ENCODE measurements at places on chromosomes 6 and 20.

DNA sequence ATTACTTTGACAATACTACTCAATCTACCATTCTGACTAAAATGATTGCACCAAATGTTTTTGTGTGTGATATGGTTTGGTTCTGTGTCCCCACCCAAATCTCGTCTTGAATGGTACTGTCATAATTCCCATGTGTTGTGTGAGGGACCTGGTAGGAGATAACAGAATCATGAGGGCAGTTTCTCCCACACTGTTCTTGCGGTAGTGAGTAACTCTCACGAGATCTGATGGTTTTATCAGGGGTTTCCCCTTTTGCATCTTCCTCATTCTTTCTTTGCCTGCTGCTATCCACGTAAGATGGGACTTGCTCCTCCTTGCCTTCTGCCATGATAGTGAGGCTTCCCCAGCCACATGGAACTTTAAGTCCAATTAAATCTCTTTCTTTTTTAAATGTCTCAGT lies 20.8 kb downstream of the SYCP2 start:
- no peak for DNase-seq

- DNase-seq: no peak
Observed at GRCh38 chr20:34065260-34065659, 46.8 kb downstream of the EIF2S2 start.

- DNase-seq: no peak
Observed at GRCh38 chr6:29733057-29733456, 9.8 kb downstream of the HLA-F start.

DNA sequence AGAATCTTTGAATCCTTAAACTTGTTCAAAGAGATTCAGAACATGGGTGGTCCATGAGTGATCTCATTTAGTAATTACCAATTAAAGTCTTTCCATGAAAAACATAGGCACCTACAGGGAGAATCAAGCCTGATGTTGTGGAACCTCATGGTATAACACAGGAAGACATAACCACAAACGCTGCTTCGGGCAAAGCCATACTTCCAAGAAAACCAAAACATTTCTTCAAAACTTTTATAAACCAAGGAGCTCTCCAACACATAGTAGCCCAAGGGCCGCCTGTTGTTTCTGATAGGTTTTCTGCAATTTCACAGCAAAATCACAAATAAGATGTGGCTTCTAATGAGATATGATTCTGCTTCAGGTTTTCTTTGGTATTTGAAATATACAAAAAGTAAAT lies 2.5 kb downstream of the CHD6 start:
- no peak for DNase-seq

GRCh38 chr6:143288923-143289322 lies 161.6 kb downstream of the ADAT2 start:
- peak; percentile 41 for DNase-seq

- no peak for DNase-seq
Observed at GRCh38 chr6:79895382-79896074, 51.8 kb downstream of the ELOVL4 start.

GRCh38 chr6:39887692-39888450 lies 46.4 kb downstream of the MOCS1 start:
- peak; percentile 84 for DNase-seq

GRCh38 chr6:125279961-125280360 lies 21.8 kb downstream of the HDDC2 start:
- no peak for DNase-seq

GRCh38 chr20:25178563-25179438 lies 16.7 kb upstream of the ENTPD6 start:
- peak; percentile 31 for DNase-seq

- DNase-seq: no peak
Observed at GRCh38 chr6:37695857-37696219, 1.8 kb downstream of the MDGA1 start.

- DNase-seq: no peak
Observed at GRCh38 chr6:107625264-107625663, 135.3 kb downstream of the SOBP start.

DNA sequence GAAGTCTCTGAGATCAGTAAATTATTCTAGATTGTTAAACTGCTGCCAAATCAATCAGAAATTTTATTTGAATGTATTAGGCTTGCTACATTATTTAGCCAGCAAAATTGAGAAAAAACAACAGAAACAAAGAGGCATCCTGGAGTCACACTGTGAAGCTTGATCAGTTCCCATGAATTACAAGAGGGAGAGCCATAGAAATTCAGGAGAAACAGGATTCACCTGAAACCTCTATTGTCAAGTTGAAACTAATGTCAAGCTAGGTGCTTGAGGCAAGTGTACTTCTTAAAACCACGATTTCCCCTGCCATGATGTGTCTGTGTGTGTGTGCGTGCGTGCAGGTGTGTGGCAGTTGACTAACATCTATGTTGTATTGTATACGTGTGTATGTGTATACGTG lies 439.1 kb upstream of the NOX3 start:
- no peak for DNase-seq

DNA sequence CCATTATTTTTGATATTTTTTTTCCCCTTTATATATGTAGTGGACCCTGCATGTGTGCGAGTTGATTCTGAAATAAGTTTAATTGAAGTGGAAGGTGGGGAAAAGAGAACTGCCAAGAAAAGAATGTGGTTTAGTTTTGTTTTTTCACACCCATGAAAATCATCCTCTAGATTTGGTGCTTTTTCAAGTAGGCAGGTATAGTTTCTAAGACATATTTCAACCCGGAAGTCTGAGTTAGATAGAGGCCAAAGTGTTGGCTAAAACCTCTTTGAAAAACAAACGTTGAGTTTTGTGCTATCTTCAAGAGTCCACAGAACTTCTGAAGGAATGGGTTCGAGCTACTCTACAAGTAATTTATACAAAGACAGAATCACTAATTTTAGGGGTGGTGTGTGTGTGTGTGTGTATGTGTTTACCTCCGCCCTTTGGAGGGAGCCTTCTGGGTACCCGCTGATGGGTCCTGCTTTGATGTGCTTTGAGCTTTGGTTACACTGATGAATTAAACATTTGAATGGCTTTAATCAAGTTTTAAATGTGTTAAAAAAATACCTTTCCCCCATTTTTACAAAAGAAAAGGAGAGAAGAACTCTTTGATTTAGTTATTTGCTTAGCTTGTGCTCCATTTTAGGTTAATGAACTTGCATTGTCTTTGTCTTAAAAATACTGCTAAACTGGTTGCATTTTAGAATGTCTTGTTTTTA lies 2.5 kb downstream of the RREB1 start:
- no peak for DNase-seq

DNA sequence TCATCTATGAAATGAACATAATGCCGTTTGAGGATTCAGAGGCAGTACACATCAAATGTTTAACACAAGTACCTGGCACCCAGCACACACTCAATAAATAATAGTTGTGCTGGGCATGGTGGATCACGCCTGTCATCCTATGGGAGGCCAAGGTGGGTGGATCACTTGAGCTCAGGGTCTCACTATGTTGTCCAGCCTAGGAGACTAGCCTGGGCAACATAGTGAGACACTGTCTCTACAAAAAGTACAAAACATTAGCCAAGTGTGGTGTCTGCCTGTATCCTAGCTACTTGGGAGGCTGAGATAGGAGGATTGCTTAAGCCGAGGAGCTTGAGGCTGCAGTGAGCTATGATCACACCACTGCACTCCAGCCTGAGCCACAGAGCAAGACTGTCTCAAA lies 98.1 kb upstream of the SALL4 start:
- no peak for DNase-seq

GRCh38 chr6:53124131-53124800 lies 24.4 kb downstream of the GCM1 start:
- no peak for DNase-seq

DNA sequence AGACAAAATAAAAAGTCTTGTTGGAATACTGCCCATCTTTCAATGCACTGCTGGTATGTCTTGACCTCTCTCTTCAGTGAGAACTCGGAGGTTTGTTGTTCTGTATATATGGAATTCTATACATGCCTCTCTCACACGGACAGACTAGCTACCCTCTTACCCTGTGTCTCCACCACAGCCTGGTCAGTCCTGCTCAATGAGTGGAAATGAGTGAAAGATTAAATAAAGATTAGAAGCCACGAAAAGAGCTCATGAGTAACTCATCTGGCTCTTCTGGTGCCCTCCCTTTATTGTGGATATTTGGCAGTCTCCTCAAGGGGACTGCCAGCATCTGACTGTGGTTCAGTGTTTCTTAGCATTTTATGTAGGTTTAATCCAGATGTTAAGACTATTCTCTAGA lies 262.8 kb upstream of the MAP3K7 start:
- no peak for DNase-seq

GRCh38 chr20:48273843-48274242 lies 488.6 kb upstream of the SULF2 start:
- DNase-seq: no peak

- no peak for DNase-seq
Observed at GRCh38 chr20:63102721-63103375, 96.1 kb upstream of the BHLHE23 start.

DNA sequence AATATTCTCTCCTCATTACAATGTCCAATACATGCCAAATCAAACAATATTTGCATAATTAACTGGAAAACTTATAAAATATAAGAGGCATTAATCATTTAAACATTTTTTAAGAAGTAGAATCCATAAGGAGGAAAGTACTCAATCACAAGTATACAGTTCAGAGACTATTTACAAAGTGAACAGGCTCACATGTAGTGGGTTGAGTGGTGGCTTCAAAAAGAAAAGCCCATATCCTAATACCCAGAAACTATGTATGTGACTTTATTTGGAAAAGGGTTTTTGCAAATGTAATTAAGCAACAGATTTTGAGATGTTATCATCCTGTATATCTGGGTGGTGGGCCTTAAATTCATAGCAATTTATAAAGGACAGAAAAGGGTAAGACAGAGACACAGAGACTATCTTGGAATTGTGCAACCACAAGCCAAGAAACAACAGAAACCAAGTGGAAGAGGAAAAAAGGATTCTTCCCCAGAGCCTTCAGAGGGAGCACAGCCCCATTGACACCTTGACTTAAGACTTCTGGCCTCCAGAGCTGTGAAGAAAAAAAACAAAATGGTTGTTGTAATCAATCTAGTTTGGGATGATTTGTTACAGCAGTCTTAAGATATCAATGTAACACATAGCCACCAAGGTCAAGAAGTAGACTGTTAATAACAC lies 32.7 kb upstream of the CRISP1 start:
- DNase-seq: no peak

GRCh38 chr6:34901930-34902329 lies 12.9 kb downstream of the ANKS1A start:
- DNase-seq: no peak

- DNase-seq: no peak
Observed at GRCh38 chr6:134394208-134394607, 76.3 kb upstream of the SGK1 start.

GRCh38 chr6:79463621-79464050 lies 73.6 kb downstream of the LCA5 start:
- peak; percentile 75 for DNase-seq

DNA sequence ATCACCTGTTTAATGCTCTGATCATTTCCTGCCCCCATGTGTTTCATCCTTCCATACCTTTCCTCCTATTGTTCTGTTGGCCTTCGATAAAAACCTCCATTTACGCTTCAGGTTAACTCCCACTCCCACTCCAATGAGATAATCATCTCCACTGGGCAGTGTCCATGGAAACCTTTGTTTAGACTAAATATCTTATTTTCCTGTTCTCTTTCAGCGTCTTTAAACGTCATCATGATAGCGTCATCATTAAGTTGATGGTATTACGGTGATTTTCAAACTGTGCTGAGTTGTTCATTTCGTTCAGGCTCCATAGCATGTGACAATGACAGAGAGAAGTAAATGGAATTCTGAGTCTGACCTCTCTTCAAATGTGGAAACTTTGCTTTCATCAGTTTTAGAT lies 970.5 kb upstream of the SLC35B3 start:
- DNase-seq: no peak

DNA sequence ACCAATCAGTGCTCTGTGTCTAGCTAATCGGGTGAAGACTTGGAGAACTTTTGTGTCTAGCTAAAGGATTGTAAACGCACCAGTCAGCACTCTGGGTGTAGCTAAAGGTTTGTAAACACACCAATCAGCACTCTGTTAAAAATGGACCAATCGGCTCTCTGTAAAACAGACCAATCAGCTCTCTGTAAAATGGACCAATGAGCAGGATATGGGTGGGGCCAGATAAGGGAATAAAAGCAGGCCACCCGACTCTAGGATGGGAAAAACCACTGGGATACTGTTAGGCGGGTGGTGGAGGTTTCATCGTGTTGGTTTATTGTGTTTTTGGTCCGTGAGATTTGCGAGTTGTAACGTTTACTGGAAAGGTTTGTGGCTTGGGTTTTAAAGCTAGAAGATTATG lies 25.5 kb upstream of the GFOD1 start:
- no peak for DNase-seq

GRCh38 chr20:35347011-35347410 lies 54.8 kb upstream of the FAM83C start:
- DNase-seq: no peak

DNA sequence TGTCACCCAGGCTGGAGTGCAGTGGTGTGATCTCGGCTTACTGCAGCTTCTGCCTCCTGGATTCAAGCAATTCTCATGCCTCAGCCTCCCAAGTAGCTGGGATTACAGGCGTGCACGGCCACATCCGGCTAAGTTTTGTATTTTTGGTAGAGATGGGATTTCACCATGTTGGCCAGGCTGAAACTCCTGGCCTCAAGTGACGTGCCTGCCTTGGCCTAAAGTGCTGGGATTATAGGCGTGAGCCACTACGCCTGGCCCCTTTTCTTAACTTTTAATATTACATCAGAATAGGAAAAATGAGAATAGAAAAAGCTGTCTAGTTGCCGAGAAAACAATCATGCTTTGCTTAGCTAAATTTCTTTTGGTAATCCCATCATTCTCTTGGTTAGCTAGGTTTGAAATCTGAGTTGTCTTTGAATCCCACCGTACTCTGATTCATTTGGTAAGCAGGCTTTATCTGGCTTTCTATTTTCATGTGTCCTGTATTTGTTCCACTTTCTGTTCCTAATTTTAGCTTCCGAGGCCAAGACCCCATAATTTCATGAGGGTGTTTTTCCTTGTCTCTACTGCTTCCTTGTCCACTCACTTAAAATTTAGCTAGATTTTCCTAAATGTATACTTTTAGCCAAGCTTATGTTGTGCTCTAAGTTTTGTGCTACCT lies 83.5 kb downstream of the NCOA3 start:
- DNase-seq: no peak

- peak; percentile 81 for DNase-seq
Observed at GRCh38 chr6:20404641-20405032, 3.0 kb downstream of the E2F3 start.

GRCh38 chr6:46819561-46819960 lies 26.4 kb downstream of the MEP1A start:
- no peak for DNase-seq

GRCh38 chr6:53148684-53149083 lies at the start of gene GCM1:
TSS of gene GCM1 (minus strand) at chr6:53148841. CDS start at chr6:53145632, 3,209 bp downstream.
- DNase-seq: no peak

- DNase-seq: no peak
Observed at GRCh38 chr6:54232703-54233102, 75.5 kb upstream of the TINAG start.

GRCh38 chr6:19175023-19175422 lies 662.1 kb upstream of the ID4 start:
- no peak for DNase-seq

DNA sequence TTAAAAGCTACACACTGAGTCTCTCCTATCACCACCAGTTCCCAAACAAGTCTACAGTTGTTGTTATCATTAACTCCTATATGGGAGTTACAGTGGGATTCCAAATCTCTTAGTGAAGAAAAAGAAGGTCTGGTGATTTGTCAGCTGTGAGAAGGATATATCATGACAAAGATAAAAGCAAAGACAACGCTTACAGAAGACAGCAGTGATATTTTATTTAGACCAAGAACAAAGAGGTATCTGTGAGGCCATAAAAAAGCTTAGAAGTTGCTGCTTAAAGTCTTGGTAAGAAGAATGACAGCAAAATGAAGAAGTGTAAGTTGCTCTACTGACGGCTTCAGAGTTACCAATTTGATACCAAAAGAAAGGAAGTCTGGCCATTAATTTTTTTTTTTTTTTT lies 47.2 kb downstream of the CHD6 start:
- no peak for DNase-seq

Data from ELF-1 (cell line).